Ascending aorta (tissue), 2 donors: ENCODE measurements at places on chromosomes 16 and 17.

DNA sequence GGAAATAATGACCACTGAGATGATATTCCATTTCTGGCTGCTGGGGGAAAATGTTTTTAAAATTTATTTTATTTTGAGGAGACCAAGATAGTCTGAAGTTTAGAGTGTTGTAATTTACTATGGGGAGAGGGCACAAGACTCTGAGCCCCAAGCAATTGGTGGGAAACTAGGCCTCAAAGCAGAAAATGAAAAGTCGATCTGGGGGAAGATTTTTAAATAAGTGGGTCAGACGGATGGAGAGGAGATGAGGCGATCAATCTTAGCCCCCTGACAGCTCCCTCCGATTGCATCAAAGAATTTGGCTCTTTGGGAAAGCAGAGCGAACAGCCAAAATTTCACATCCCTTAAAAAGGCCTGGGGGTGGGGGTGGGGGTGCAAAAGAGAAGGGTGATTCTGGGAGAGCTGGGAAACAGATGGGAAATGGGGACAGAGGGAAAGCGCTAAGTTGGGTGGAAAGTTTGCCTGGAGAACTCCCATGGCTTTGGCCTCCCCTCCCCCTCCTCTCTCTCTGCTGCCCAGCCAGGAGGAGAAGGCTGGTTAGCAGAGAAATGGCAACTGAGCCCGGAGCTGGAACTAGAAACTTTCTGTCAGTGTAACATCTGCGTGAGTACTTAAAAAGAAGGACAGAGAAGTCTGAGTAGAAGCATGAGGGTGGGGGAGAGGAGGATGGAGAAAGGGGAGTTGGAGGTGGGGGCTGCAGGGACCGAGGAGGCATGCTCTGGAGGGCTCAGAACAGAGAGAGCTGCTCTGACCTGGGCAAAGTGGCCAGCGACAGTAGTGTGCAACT lies 1.4 kb upstream of the HOXB2 start:
- no peak for DNase-seq

- no peak for DNase-seq
Measured at GRCh38 chr16:70692873-70693671, 7.2 kb upstream of the MTSS2 start.

- DNase-seq = no peak
Measured at GRCh38 chr16:12798171-12798570, 5.5 kb downstream of the CPPED1 start.

- no peak for DNase-seq
Measured at GRCh38 chr17:74361230-74362068, at the start of gene BTBD17. Gene BTBD17 (minus strand): TSS chr17:74361868. CDS start chr17:74361819, 49 bp downstream.

- peak; percentile 94 for DNase-seq
Measured at GRCh38 chr17:68378268-68379176, 78.8 kb downstream of the WIPI1 start.

DNA sequence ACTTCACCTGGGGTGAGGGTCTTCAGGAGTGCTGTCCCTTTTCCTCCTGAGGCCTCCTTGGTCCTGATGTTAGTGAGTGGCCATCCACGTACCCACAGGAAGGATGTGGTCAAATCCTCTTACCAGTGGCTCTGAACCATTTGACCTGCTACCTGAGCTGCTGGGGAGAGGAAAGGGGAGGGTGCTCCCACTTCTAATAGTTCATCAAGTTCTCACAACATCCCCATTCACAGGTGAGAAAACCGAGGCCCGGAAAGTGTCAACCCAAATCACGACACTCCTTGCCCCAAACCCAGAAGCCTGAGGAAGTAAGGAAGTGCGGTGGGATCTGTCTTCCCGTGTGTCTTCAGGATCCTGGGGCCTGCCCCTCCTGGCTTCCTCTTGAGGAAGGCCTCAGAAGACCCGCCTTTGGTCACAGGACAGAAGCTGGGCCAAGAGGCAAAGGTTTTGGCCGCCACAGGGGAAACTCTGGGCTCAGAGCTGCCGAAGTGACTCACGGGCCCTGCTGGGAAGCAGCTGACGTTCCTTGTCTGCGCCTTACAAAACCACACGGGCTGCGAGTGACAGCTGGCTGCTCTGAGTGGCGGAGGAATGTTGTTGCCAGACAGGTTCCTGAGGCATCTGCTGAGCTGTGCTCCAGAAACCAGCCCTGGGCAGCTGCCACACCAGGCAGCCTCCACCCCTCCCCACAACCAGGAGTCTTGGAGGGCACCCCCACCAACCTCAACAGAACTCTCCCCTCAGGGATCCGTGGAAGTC lies 13.9 kb upstream of the KIFC3 start:
- peak; percentile 86 for DNase-seq

- DNase-seq = no peak
Measured at GRCh38 chr16:66617728-66618127, 13.2 kb downstream of the CMTM3 start.

GRCh38 chr17:81029859-81030258 lies 5.1 kb upstream of the BAIAP2 start:
- no peak for DNase-seq

GRCh38 chr16:89422527-89422904 lies 67.8 kb downstream of the ANKRD11 start:
- peak; percentile 79 for DNase-seq

GRCh38 chr16:4489030-4489429 lies 12.8 kb downstream of the HMOX2 start:
- no peak for DNase-seq

- DNase-seq = no peak
Measured at GRCh38 chr16:65336160-65336559, 214.3 kb upstream of the CDH11 start.

GRCh38 chr16:73354434-73354833 lies 306.5 kb upstream of the ZFHX3 start:
- DNase-seq = no peak

DNA sequence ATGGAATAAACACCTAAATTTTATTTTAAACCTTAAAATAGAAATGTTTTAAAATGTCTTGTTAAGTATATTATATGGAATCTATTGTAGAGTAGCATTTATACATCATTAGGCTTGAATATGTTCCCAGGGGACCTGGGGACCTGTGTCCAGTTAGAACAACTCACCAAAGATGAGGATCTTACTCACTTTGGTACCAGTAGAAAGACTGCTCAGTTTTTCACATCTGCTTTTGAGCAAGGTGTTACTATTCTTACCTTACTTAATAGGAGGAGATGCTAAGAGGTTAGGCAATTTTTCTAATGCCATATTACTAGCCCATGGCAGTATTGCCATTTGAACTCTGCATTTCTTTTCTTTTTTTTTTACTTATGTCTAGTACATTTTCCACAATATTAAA lies 14.7 kb downstream of the STXBP4 start:
- no peak for DNase-seq

- DNase-seq = no peak
Measured at GRCh38 chr17:13005530-13005929, 12.3 kb downstream of the ELAC2 start.

DNA sequence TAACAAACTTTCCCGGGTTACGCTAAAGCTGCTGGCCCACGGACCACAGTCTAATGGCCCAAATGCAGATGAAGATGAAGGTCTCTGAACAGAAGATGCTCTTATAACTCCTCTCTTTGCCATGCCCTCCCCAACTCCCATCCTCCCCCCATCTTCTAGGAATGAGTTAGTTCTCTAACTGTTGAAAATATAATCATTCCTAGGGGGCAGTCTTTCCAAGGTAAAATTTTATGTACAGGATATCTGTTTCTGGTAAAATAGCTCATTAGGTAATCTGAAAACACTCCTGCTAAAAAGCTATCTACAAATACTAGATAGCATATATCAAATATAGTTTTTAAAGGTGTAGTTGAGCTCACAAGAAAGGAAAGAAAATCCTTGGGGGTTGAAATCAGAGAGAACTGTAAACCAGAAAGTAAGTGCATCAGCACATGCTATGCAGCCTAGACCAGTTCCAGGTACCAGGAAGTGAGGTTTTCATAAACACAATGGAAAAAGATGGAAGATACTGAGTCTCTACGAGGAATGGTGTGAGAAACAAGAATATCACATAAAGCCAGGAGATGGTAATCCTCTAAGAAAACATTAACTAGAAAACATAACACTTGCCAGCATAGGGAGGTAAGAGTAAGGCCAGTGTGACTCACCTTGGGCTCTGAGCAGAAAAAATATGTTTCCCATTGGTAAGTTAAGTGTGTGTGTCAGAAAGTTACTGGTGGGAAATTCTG lies 38.1 kb downstream of the CMC2 start:
- no peak for DNase-seq

GRCh38 chr17:74637926-74638325 lies 14.4 kb upstream of the CD300E start:
- DNase-seq = no peak

DNA sequence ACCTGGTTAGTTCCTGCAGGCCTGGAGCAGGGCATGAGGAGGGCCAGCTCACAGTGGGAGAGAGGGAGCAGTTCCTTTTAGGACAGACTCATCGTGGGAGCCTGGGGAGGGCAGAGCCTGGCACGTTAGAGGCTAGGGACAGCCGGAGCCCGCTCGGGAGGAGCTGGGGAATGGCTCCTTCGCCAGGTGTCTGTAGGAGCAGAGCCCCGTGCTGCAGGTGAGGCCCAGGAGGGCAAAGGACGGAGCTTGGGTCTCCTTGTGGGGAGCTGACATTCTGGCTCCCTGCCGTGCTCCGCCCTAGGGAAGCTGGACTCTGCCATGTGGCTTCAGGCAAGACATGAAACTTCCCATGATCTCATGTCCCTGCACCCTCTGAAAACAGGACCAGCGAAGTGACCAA lies 18.7 kb upstream of the MTSS2 start:
- DNase-seq = no peak

GRCh38 chr17:21463204-21463661 lies 87.1 kb downstream of the KCNJ12 start:
- DNase-seq = no peak

GRCh38 chr16:15919331-15919730 lies 30.1 kb upstream of the ABCC1 start:
- no peak for DNase-seq

GRCh38 chr16:88665570-88665969 lies 2.7 kb upstream of the MVD start:
- DNase-seq = no peak

DNA sequence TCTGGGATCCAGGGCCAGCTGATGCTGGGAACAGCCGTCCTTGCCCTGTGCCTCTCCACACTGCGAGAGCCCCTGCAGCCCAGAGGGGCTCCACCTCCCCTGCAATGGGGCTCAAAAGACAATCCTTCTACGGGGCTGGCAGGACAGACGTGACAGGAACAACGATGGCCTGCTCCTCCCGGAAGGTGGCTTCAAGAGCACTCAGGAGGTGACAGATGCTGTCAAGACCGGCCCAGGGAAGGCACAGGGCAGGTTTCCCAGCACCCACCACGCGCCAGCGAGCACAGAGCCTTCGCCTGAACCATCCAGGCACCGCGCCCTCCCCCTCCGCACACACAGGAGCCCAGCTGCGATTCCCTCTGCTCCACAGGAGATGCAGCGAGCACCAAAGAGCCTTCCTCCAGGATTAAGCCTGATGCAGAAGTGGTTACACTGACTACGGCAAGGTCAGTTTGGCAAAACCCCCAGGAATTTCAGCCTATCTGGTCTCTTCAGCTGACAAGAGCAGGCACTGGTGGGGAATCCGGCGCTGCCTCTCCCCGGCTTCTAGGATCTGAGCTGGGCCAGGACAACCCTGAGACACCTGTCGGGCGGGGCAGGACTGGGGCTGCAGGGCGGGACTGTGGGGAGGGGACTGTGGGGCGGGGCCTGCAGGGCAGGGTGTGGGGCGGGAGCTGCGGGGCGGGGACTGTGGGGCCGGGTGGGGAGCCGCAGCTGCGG lies 103.4 kb downstream of the ZNF778 start:
- DNase-seq = no peak

DNA sequence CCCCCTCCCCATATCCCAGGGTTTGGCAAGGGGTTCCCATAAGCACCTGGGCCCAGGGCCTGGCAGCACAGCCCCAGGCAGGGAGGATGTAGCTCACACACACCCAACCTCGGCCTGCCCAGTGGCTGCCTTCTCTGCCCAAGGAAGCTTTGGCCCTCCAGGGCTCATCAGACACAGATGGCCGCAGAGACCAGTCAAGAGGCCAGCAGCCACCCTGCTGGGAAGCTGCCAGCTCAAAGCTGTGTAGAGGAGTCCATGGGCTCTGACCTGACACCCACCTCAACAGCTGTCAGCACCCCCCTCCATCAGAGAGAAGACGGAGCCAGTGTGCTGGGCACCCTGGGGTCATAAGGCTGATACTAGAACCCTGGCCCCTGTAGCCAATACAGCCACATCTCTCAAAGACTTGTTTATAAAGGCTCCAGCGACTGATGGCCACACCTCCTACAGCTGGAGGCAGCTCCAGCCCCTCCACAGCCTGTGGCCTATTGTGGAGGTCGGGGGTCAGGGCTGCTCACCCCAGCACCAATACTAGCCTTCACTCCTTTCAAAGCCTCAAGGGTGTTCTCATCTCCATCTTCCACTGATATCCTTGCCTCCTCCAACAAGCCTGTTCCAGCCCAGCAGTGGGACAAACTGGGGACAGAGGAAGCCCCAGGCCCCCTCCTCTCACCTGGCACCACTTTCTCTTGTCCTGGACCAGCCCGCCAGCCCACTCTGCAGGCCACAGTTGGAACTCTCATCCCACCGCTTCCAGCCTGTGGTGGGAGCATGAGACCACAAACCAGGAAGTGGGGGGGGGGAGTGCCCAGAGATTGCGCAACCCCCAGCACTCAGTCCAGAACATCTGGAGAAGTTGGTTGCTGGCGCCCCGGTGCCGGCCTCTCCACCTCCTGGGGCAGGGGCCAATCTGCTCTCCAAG lies 2.2 kb upstream of the MPG start:
- peak; percentile 43 for DNase-seq

DNA sequence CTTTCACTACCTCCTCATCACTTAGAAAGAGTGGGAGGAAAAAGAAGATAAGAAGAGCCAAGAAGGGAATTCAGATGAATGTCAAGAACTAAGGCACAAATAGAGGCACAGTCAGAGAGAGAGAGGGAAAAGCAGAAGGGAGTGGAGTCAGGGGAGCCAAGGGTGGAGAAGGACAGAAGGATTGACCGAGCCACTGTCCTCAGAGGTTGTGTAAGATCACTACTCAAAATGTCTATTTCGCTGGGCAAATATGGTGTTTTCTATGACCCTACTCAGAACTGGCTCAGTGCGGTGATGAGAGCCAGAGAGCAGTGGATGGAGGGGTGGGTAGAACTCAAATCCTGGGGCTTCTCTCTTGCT lies 139.2 kb upstream of the HS3ST2 start:
- peak; percentile 50 for DNase-seq

- DNase-seq = no peak
Measured at GRCh38 chr16:68286153-68287074, 22.1 kb downstream of the SLC7A6 start.

DNA sequence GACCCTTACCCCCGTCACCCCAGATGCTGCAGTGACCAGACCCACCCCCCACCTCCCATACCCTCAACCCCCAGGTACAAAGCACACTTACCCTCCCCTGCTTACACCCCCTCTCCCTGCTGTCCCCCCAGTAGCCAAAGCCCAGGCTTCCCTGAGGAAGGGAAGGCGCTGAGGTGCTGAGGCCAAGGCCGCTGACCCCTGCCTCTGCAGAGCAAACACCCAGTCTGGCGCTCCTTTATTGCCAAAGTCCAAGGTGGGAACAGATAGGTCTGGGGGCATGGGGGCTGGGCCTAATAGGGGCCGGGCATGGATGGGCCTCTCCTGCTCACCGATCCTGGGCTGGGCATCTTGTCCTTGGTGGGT lies 683 bp downstream of the LCAT start:
- DNase-seq = no peak

DNA sequence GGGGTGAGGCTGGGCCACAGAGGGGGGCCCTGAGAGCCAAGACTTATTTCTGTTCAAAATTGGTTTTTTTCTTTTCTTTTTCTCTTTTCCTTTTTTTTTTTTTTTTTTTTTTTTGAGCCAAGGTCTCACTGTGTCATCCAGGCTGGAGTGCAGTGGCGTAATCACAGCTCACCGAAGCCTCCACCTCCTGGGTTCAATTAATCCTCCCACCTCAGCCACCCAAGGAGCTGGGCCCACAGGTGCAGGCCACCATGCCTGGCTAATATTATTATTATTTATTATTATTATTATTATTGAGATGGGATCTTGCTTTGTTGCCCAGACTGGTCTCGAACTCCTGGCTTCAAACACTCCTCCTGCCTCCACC lies 17.5 kb upstream of the CACNA1H start:
- no peak for DNase-seq
